ENCODE measurements at places on chromosomes 2 and 18.
A peak's percentile ranks its signal among the peaks of the same experiment; 100 is the strongest.

GRCh38 chr18:49630246-49630699, 68.4 kb downstream of the LIPG start:
- no peak for DNase-seq

- no peak for DNase-seq
Observed at GRCh38 chr2:38509947-38510326, 92.8 kb downstream of the HNRNPLL start.

GRCh38 chr2:134819334-134819733, 19.1 kb upstream of the ACMSD start:
- DNase-seq: no peak

DNA sequence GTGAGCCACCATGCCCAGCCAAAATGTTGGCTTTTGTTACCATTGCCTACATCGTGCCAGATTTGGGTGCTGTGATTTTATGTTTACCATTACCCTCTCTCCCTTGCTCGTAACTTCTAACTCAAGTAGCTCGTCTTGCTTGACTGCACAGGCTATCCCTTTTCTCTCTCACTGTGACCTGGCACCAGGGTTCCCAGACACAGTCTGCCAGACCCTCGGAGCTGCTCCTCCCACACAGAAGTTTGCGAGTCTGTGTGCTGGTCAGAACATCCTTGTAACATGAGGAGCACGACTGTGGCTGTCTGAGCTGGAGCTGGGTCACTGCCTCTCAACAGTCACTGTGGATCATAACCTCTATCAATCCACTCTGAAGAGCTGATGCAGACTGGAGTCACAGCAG, 152.5 kb upstream of the ACKR3 start:
- no peak for DNase-seq

- no peak for DNase-seq
Observed at GRCh38 chr2:169086893-169087467, 17.6 kb downstream of the DHRS9 start.

- DNase-seq: no peak
Observed at GRCh38 chr18:3704556-3705344, 254.8 kb downstream of the TGIF1 start.

DNA sequence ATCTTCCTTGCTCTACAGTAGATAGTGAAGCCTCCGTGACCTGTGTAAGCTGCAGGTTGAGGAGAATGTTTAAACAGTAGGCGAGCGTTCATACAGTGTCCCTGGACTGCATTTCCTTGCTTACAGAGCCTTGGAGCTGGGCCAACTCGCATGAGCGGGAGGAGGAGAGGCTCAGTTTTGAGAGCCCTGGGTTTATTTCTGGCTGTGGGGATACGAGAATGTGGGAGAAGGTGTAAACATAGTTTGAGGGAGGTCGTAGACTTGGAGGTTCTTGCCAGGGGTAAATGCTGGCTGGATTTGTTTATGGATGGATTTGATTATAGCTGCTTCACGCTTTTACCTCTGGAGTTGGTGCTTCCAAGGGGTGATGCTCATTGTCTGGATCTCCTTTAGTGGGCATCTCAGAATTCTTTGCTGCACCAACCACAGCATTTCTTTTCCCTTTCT, 20.8 kb downstream of the CRIM1 start:
- no peak for DNase-seq

- DNase-seq: no peak
Observed at GRCh38 chr2:27019931-27020855, 12.6 kb upstream of the TMEM214 start.

DNA sequence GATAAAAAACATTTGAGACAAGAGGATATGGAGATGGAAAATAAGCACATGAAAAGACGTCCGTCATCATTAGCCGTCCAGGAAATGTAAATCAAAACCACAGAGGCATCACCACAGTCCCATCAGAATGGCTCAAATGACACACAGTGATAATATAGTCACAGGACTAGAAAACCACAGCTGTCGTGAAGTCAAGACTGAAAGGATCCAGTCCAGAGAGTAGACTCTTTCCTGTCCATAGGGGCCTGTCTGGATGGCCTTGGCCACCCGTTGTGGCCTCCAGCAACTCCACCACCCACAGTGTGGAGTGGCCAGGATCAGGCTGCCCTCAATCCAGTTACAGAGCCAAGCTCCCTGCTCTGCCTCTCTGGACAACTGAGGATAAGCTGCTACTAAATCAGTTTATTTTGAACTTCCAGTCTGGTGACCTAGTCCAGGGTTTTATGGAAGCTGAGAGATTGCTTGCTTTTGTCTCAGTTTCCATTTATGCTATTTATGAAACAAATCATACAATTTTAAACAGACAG, 60.4 kb downstream of the RHOB start:
- DNase-seq: peak; percentile 21

DNA sequence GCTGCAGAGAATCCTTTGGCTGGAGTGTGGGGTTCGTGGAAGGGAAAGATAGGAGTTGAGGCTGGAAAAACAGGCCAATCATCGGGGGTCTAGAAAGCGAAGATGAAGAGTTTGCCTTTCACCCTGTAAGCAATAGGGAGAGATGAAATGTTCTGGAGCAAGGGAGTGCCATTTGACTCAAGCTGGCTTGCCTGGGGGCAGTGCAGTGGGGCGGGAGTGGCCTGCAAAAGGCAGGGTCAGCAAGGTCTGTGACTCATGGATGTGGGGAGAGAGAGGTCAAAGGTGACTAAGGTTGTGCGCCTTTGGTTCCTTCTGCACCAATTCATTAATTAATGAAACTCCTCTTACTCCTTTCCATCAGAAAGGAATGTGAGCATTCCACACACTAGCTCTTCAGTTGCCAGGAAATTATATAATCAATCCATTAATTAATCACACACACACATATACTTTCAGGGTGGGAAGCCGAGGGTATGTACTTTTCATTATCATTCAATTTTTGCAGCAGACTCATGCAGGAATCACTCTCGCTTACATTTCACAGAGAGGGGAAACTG, 227.6 kb downstream of the MYCN start:
- no peak for DNase-seq

DNA sequence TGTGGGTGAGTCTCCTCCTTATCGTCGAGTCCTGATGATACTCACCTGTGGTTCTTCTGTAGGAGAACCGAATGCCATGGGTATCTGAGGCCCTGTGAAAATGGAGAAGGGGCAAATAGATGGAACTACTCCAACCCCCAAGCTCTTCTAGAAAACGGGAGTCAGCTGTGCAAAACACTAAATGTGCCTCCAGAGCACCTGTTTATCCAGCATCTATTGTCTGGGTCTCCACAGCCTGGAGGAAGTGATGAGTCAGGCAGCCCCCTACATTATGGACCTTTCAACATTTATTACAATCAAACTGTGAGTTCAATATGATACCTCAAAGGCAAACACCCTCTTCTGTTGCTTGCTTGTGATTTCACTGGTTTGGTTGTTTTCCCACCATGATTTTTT, 9.8 kb upstream of the LRRFIP1 start:
- DNase-seq: no peak

DNA sequence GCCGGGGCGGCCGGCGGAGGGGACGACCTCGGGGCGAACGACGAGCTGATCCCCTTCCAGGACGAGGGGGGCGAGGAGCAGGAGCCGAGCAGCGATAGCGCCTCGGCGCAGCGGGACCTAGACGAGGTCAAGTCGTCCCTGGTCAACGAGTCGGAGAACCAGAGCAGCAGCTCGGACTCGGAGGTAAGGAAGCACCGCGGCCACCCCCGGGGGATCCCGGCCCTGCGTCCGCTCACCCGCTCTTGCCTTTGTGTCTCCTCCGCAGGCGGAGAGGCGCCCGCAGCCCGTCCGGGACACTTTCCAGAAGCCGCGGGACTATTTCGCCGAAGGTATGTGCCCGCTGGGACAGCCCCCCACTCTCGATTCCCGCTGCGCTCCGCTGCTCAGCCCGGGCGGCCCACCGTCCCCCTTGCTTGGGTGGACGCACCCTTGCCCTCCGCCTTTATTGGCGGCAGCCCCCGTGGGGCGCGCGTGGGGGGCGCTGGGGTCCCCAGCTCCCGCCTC, 611 bp downstream of the TCF7L1 start:
- peak; percentile 19 for DNase-seq

- no peak for DNase-seq
Observed at GRCh38 chr2:123609077-123609476, 416.0 kb upstream of the CNTNAP5 start.

DNA sequence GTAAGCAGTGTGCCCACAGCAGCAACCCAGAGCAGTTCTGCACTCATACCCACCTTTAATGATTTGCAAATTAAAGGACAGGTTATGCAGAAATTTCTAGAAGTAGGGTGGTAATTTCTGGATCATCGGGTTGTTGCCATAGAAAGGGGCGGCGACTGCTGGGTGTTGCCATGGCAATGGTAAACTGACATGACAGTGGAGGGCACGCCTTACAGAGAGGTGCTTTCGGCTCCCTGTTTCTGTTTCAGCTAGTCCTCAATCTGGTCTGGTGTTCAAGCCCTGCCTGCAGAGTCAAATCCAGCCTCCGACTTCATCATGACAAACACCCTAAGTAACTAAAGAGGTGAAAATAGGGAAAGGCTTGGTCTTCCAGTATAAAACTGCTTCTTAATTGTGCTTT, 667.7 kb downstream of the SOCS6 start:
- DNase-seq: no peak

DNA sequence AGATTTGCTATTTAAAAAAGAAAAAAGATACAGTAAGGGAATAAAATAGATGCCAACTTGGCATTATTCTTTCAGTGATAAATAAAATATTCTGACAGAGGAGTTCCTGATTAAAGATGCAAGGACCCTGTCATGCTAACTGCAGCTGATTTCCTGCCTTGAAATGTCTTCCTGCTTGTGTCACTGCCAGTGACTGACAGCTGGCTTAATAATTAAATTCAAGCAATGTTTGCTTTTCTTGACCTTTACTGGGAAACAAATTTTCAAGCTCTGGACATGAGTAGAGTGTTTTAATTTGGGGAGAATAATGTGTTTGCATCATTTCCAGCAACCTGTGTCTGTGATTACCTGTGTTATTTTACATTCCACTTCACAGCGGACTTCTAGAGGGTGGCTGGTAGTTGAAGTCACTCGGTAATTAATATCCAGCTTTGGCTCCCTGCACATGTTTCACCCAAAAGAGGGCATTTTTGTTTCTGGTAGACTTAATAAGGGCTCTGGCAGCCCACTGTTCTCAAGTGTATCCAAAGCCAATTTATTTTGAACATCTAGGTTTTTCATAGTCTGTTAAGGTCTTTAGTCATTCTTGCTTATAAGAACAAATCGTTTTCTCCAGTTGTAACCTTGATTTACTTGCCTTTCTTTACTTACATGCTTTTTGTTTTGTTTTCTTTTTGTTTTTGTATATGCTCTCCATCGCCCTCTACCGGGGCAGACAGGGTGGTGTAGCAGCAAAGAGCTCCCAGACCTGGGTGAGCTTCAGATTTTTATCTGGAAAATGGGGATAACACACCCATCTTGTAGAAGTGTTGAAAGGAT, 48.5 kb upstream of the PROKR1 start:
- DNase-seq: peak; percentile 62

- no peak for DNase-seq
Observed at GRCh38 chr2:117523267-117523666, 291.2 kb upstream of the DDX18 start.
